ENCODE measurements at places on chromosomes 13 and 19.

DNA sequence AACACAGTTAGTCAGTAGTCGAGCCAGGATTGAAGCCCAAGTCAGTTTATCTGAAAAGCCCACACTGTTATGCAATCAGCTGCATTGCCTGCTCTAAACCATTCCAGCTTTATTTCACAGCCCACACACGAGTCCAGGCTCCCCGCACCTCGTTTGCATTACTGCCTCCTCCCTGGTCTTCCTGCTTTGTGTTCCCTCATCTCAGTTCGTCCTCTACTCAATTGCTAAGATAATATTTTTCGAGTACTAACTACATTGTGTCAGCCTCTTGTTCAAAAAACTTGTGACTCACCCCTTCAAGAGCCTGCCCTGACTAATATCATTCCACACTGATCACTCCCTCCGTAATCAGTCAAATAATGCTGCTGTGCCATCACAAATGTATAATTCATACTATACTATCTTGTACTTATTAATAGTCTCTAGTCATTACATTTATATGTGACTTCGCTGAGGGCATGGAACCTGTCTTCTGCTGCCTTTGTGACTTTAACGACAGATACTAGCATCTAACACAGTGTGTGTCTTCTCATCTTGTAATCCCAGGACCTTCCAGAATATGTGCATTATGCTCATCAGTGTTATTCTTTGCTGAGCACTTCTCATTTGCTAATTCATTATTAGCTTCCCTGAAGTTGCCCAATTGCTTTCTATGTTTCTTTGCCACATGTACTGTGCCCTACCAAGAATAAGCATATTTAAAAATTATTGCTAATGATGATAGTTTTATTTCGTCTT lies 26.2 kb upstream of the WDFY2 start:
- no peak for DNase-seq

DNA sequence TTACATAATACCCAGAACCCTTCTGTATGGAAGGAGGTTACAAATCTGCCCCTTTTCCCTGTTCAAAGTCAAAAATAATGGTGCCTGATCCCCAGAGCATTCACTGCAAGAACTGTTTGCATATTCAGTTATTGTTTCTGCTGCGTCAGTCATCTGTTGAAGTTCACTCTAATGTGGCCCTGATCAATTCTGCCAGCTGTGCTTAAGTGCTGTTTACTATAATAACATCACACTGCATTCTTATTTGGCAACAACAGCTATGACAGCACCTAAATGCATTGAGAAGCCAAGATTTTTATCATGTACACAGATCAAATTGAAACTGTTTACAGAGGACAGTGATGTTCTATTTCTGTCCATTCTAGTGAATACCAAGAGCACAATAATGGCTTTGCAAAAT lies 115.9 kb downstream of the DACH1 start:
- no peak for DNase-seq

DNA sequence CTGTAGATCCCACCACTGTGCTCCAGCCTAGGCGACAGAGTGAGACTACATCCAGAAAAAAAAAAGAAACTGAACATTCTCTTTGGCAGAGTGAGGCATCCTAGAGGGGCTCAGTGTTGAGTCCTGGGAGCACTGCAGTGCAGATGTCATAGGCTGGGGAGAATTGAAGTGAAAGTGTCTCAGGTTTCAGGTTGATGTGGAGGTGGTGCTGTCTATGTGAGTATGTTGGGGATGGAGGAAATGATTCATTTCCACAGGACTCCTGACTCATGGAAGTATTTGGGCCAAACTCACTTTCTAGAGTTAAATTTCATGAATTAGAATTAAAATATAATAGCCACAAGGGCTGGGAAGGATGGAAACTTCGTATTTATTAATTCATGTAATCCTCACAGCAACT lies 134.4 kb upstream of the TSC22D1 start:
- DNase-seq = no peak

- DNase-seq = no peak
Observed at GRCh38 chr19:40205760-40206159, 12.4 kb downstream of the TTC9B start.
